Activated naive CD8-positive, alpha-beta T cell treated with anti-CD3 and anti-CD28 coated beads for 36 hours (primary cell): ENCODE measurements at places on chromosomes 2 and 18.

- H3K4me1 ChIP-seq, result peaks cover 9% of the 10 kb centered on the region
- H3K4me3 ChIP-seq, result no peak overlapping the region
- H3K27me3 ChIP-seq, result peaks cover 21% of the 10 kb centered on the region
- H3K27ac ChIP-seq, result no peak overlapping the region
- H3K36me3 ChIP-seq, result peaks cover 10% of the 10 kb centered on the region
These were observed 86.8 kb upstream of the IL1R2 start for GRCh38 chr2:101904916-101905315.

GRCh38 chr2:48944956-48945355 lies 189.4 kb upstream of the LHCGR start:
- H3K36me3 ChIP-seq, result no peaks in the 10 kb centered on the region
- no peak overlapping the region for H3K27ac ChIP-seq
- H3K27me3 ChIP-seq, result peaks cover 7% of the 10 kb centered on the region
- no peak overlapping the region for H3K4me3 ChIP-seq
- H3K4me1 ChIP-seq, result no peaks in the 10 kb centered on the region
- no peak for DNase-seq

DNA sequence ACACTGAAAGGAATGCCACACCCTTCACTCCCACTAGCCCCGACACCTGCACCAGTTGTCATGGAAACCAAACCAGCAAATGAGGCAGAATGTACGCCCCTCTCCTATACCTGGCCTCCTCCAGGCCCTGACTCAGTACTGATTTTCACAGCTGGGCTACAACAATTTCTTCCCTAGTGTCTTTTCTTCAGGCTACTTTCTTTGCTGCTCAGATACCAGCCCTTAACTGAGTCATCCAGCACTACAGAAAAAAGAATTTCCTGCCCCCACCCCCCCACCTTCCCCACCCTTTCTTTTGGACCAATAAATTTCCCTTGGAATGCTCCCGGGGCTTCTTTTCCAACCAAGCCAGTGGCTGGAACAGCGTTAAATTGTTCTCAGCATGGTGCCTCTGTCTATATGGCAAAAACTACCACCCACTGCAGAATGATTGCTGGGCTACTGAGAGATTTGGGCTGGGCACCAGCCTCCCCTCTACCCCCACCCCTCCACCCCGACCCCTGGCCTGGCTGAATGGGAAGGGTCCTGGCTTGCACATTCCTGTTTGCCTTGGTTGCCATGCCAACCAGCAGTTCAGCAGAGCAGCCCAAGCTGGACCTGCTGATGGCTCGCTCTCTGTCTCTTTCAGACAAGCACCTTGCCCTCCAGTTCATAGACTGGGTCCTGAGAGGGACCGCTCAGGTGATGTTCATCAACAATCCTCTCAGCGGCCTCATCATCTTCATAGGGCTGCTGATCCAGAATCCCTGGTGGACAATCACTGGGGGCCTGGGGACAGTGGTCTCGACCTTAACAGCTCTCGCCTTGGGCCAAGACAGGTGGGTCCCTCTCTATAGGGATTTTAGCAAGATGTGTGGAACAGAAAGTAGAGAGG lies 11.3 kb downstream of the SLC14A2 start:
- H3K27me3 ChIP-seq, result no peaks in the 10 kb centered on the region
- no peak overlapping the region for H3K4me3 ChIP-seq
- no peak overlapping the region for H3K27ac ChIP-seq

GRCh38 chr2:12778811-12779579 lies 62.3 kb downstream of the TRIB2 start:
- no peaks in the 10 kb centered on the region for H3K36me3 ChIP-seq
- no peak for DNase-seq
- no peak overlapping the region for H3K27ac ChIP-seq
- peaks cover 9% of the 10 kb centered on the region for H3K27me3 ChIP-seq

- H3K4me1 ChIP-seq, result no peaks in the 10 kb centered on the region
- H3K36me3 ChIP-seq, result peaks cover 3% of the 10 kb centered on the region
- no peak overlapping the region for H3K4me3 ChIP-seq
- H3K27me3 ChIP-seq, result no peaks in the 10 kb centered on the region
- DNase-seq, result no peak
These were observed 20.2 kb downstream of the EPHA4 start for GRCh38 chr2:221551864-221552263.

DNA sequence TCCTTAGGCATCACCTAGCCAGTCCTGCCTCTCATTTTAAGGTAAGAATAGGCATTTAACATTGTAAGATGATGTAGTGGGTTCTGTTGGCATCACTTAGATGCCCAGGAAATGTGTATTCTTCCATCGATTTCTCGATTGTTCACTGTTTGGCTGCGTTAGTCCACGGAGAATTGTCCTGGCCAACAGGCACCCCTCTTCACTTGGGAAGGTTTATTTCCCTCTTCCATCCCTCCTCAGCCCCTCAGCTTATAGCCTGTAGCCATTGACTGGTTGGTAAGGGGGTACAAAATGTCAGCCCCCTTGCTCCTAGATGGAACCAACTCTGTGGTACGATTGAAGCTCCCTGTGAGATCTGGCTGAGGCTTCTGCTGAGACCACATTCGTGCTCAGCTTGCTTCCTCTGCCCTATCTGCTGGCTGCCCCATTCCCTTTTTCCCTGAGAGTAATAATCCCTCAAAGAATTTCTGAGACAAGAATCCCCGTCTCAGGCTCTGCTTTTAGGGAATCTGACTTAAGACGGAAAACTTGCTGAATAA lies 43.4 kb downstream of the PLEKHA3 start:
- no peak for DNase-seq
- H3K27ac ChIP-seq, result peak overlapping the region; percentile 85
- H3K27me3 ChIP-seq, result no peaks in the 10 kb centered on the region
- H3K36me3 ChIP-seq, result peaks cover 17% of the 10 kb centered on the region
- H3K4me1 ChIP-seq, result peaks cover 32% of the 10 kb centered on the region

- DNase-seq, result no peak
- peaks cover 32% of the 10 kb centered on the region for H3K27me3 ChIP-seq
- no peaks in the 10 kb centered on the region for H3K4me1 ChIP-seq
- no peak overlapping the region for H3K4me3 ChIP-seq
- H3K36me3 ChIP-seq, result no peaks in the 10 kb centered on the region
- no peak overlapping the region for H3K27ac ChIP-seq
These were observed 160.4 kb downstream of the AGAP1 start for GRCh38 chr2:235654103-235654813.

DNA sequence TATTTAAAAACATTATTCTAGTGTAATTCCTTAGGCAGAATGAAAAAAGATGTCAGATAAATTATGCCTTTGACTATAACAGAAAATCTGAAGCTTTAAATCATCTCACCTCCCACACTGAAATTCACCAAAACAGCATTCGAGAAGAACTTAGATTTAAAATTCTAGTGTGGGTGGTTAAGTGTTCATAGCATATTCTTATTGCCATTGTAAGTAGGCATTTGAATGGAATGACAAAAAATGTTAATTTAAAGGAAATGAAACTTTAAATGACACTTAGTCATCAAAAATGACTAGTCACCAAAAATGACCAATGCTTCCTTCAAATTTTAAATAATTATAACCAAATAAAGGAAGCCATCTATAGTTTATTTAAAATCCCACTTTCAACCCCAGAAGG lies 7.0 kb upstream of the ZNF407 start:
- no peak for DNase-seq
- H3K27me3 ChIP-seq, result no peaks in the 10 kb centered on the region
- peaks cover 30% of the 10 kb centered on the region for H3K36me3 ChIP-seq
- H3K4me3 ChIP-seq, result no peak overlapping the region
- peak overlapping the region; percentile 39 for H3K27ac ChIP-seq
- H3K4me1 ChIP-seq, result peaks cover 29% of the 10 kb centered on the region

DNA sequence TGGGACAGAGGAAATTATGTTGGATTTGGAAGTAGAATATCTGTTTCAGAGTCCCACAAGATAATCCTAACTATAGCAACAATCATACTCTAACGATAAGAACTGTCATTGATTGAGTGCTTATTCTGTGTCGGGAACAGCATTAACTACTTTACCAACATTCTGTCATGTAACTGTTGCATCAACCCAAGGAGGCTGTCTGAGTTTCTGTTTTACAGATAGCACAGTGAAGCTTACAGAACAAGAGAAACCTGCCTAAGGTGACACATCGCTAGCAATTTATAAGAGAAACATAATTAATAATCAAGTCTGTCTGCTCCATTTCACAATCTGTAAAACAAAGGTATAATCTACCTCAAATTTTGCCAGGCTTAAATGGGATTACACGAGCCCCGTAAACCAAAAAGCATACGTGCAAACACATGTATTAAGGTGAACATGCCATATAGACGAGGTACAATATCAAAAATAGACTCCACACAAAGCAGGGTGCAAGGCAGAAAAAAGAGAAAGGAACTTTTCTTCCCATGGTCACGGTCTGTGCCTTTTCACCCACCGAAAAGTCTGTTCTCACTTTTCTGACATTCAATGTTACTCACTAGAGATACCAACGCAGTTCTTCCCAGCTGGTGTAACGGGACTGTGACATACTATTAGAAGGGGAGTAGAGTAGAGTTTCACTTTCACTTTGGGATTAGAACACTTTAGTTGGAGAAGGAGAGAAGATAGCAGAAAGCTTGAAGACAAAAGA lies 37.2 kb upstream of the SLC8A1 start:
- H3K27ac ChIP-seq, result no peak overlapping the region
- DNase-seq, result no peak
- H3K4me3 ChIP-seq, result peak overlapping the region; percentile 29
- peaks cover 10% of the 10 kb centered on the region for H3K4me1 ChIP-seq
- H3K36me3 ChIP-seq, result peaks cover 1% of the 10 kb centered on the region

GRCh38 chr2:62177392-62178049 lies 18.4 kb upstream of the B3GNT2 start:
- H3K27me3 ChIP-seq, result no peaks in the 10 kb centered on the region
- DNase-seq, result no peak
- no peaks in the 10 kb centered on the region for H3K36me3 ChIP-seq

GRCh38 chr2:932320-933115 lies 18.1 kb upstream of the SNTG2 start:
- no peaks in the 10 kb centered on the region for H3K4me1 ChIP-seq
- H3K36me3 ChIP-seq, result no peaks in the 10 kb centered on the region
- no peak for DNase-seq
- H3K27me3 ChIP-seq, result no peaks in the 10 kb centered on the region

DNA sequence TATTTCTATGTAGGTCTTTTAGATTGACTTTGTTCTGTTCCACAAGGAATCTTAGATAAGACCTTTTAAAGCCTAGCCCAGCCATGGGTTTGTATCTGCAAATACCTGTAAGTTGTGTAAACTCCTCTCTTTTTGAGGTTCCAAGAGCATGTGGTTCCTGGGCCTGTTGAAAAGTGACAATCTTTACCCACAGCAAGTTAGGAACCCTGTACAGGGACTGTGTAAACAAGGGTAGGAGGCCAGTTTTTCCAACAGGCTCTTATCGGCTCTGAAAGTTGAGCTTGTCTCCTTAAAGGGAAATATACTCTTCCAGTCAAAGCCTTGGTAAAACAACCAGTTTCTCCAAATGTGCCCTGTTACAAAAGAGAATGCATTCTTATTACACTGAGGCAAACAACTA lies 15.3 kb upstream of the ASXL3 start:
- no peaks in the 10 kb centered on the region for H3K36me3 ChIP-seq
- H3K4me1 ChIP-seq, result no peaks in the 10 kb centered on the region
- H3K27ac ChIP-seq, result no peak overlapping the region
- no peak for DNase-seq
- no peaks in the 10 kb centered on the region for H3K27me3 ChIP-seq
- no peak overlapping the region for H3K4me3 ChIP-seq

DNA sequence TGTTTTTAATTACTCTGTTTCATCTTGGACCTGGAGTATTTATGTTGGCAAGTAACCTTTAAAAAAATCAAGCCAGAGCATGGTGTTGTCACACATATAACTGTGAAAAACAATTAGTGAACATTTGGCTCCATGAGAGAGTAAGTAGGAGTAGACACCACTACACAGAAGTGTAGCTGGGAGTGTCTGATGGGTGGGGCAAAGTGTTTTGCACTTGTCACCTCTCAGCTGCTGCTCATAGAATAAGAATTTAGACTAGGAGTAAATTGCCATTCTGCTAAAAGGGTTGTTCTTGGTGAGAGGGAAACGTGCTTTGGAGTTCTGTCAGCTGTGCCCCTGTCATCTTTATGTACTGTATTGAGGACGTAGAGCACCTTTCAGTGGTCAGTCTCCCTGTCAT lies 114.5 kb downstream of the TTC27 start:
- H3K27me3 ChIP-seq, result no peaks in the 10 kb centered on the region
- DNase-seq, result no peak
- no peak overlapping the region for H3K27ac ChIP-seq
- peaks cover 12% of the 10 kb centered on the region for H3K4me1 ChIP-seq
- peaks cover 51% of the 10 kb centered on the region for H3K36me3 ChIP-seq

- H3K36me3 ChIP-seq, result peaks cover 39% of the 10 kb centered on the region
- no peak overlapping the region for H3K4me3 ChIP-seq
These were observed 64.9 kb downstream of the LPIN2 start for GRCh38 chr18:2948038-2948437.

DNA sequence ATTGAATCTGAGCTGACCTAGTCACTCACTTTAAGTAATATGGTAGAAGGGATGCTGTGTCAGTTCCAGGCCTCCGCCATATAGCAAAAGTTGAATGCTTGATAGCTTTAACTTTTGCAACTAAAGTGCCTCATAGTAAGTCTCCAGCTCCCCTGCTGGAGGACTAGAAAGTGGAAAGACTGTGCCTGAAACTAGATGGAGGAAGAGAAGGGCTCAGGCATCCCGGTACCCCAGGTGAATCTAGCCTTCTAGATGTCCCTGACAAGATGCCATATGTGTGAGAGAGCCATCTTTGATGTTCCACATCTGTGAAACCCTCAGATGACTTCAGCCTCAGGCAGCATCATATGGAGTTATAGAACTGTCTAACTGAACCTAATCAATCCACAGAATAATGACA lies 21.0 kb downstream of the OTX1 start:
- no peak overlapping the region for H3K27ac ChIP-seq
- H3K4me1 ChIP-seq, result no peaks in the 10 kb centered on the region
- no peak overlapping the region for H3K4me3 ChIP-seq
- peaks cover 29% of the 10 kb centered on the region for H3K27me3 ChIP-seq

DNA sequence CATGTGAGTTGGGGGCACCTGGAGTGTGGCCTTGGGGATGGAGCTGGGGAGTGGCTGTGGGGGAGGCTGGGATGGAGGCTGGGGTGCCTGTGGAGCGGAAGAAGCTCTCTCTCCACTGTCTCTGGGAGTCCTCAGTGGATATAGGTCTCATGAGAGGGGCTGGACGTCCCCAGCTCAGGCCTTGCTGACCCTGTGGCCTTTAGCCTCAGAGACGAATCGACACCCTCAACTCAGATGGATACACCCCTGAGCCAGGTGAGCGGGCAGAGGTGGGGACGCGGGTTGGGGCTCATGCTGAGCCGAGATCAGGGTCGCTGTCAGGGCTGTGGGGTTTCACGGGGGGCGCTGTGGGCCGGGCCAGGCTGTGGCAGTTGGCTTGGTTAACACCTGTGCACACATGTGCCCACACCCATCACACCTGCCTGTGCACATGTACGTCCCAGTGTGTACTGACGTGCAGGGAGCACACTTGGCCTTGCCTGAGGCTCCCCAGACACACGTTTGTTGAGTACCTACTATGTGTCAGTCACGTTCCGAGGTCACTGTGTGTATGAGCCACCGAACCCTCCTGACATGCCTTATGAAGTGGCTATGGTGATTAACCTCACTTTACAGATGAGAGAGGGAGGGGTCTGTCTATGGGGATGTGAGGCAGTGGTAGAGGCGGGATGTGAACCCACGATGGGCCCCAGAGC lies 20.1 kb downstream of the ZAP70 start:
- no peaks in the 10 kb centered on the region for H3K27me3 ChIP-seq
- peak overlapping the region; percentile 39 for H3K27ac ChIP-seq
- H3K4me1 ChIP-seq, result peaks cover 20% of the 10 kb centered on the region
- peaks cover 47% of the 10 kb centered on the region for H3K36me3 ChIP-seq
- DNase-seq, result no peak

- no peak for DNase-seq
- H3K4me3 ChIP-seq, result no peak overlapping the region
- H3K4me1 ChIP-seq, result peaks cover 10% of the 10 kb centered on the region
These were observed 28.7 kb upstream of the ZEB2 start for GRCh38 chr2:144548532-144549191.
